AG04449 (cell line): ENCODE measurements at places on chromosomes 6 and 20.

GRCh38 chr6:25801436-25801835 is 30.4 kb downstream of the SLC17A1 start:
- no peak for DNase-seq

GRCh38 chr20:41497186-41497895 is 120.8 kb downstream of the CHD6 start:
- DNase-seq, result no peak

DNA sequence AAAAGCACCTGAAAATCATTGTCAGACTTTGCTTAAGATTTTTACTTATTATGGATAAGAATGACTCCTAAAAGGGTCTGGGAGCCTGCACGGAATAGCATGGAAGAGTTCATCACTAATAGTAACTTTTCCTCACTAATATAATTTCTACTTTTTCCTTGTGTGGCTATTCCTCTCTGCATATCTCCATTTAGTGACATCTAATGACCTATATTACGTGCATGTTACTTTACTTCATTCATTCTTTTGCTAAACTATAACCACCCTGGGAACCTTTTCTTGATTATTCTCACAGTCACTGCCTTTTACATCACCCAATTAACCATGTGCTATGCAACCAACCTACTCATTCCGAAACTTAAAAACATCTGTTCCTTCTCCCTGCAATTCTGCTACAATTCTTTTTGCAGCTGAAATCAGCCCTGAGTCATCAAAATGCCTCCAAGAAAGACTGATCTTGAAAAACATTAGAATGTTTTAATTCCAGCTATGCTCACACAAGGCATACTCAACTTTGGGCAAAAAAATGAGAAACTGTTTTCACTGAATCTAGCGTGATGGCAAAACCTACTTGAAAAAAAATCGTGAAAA is 313.3 kb downstream of the RNGTT start:
- peak; percentile 77 for DNase-seq

DNA sequence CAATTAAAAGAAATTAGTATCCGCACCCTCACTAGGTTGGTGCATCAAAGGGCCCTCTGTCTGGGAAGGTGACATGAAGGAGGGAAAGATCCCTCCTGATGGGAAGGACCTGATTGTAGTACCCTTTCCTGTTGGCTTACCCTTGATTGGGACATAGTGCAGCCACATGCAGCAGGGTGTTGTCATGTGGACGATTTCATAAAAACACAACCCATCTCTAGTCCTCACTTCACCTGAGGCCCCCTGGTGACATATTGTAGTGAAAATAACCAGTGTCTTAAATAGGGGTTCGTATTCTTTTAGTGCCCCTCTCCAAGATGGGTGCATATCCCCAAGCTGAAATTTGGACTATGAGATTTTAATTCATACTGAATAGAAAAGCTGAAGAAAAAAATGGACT is 97.3 kb downstream of the SLX4IP start:
- no peak for DNase-seq

- DNase-seq, result no peak
These were observed 82.6 kb downstream of the SLC24A3 start for GRCh38 chr20:19295076-19295475.

- DNase-seq, result peak; percentile 5
These were observed 182.6 kb downstream of the RNGTT start for GRCh38 chr6:88780714-88781389.

GRCh38 chr20:10713161-10713560 is 39.4 kb upstream of the JAG1 start:
- DNase-seq, result no peak

DNA sequence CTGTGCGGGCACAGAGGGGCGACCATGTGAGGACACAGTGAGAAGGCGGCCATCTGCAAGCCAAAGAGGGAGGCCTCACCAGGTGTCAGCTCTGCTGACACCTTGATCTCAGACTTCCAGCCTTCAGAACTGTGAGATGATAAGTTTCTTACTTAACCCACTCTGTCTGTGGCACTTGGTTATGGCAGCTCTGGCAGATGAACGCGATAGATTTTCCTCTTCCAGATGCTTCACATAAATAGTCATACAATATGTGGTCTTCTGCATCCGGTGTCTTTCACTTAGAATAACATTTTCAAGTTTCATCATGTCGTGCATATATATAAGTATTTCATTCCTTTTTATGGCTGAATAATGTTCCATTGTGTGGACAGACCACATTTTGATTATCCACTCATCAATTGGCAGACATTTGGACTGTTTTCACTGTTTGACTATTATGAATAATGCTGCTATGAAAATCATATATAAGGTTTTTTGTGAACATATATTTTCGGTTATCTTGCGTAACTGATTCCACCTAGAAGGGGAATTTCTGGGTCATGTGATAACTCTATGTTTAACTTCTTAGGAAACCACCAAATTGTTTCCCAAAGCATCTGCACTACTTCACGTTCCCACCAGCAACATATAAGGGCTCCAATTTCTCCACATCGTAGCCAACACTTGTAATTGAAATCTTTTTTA is 30.2 kb downstream of the PRR18 start:
- no peak for DNase-seq

GRCh38 chr6:150806790-150807189 is 58.7 kb upstream of the MTHFD1L start:
- DNase-seq, result no peak

- DNase-seq, result no peak
These were observed 548.2 kb downstream of the KIF16B start for GRCh38 chr20:16025084-16025483.

DNA sequence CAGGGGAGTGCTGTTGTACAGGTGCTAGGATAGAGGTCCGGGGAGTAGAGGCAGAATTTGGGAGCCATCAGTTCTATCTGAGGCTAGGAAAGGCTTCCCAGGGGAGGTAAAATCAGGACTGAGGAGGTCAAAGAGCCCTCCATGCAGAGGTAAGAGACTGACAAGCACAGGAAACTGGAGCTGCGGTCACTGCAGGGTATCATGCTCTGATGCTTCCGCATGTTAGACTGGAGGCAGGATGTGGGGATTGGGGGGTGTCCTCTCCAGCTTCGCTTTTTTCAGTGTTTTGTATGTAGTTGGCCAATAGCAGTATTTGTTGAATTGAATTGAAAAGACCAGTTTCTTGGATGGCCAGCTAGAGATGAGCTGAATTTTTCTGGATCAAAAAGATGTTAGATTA is 87.8 kb downstream of the SLC22A3 start:
- DNase-seq, result no peak

DNA sequence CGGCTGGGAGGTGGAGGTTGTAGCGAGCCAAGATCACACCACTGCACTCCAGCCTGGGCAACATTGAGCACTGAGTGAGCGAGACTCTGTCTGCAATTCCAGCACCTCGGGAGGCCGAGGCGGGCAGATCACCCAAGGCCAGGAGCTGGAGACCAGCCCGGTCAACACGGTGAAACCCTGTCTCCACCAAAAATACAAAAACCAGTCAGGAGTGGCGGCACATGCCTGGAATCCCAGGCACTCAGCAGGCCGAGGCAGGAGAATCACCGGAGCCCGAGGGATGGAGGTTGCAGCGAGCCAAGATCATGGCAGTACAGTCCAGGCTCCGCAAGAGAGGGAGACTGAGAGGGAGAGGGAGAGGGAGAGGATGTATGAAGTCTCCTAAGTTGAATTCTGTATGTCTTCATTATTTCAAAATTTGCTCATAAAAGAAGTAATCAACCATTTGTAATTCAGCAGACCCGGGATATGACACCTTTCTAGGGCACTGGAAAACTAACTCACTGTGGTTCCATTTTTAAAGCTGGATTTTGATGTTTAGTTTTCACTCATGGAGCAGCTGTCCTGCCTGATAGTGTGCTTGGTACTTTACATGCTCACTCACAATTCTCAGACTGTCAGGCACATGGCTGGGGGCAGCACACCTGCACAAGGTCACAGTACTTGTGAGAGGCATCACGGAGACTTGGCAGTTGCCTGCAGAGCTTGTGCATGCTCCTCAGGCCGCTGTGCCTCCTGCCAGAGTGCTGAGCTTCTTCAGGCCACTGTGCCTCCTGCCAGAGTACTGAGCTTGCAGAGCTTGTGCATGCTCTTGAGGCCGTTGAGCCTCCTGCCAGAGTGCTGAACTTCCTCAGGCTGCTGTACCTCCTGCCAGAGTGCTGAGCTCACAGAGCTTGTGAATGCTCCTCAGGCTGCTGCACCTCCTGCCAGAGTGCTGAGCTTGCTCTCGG is 106.2 kb downstream of the ERMARD start:
- no peak for DNase-seq

DNA sequence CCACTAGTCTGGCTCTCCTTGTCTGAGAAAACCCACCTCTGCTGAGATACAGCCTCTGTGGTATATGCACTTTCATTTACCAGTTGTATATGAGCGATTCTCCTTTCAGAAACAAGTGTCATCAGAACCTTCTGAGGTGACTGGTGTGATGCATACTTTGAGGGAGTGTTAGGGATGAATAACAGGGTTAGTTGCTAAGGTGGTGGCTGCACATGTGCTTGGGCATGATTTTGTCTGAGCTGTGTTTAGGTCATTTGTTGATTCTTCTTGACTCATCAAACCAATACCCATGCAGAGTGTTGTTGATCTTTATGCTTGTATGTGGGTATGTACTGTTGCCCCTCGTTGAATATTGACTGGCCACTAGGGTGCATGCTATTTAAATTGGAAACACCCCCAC is 25.7 kb downstream of the DTD1 start:
- no peak for DNase-seq
